Activated CD8-positive, alpha-beta memory T cell treated with anti-CD3 and anti-CD28 coated beads for 4 hours (primary cell): ENCODE measurements at places on chromosomes 4 and X.

DNA sequence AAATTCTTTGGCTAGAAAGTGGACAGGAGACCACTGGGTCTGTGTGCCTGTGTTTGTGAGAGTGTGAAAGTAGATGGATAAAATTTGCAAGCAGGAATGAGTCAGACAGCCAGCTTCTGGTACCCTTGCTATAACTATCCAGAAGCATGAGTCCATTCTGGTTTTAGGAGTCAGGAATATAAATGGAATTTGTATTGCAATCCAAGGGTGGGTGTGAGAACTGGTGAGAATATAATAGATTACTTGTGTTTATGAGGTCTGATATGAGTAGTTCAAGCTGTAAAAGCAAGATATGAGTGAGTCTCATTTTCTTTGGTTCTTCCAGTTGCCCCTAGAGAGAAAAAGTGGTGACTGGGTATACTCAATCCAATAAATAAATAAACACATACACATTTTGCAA lies 212.7 kb upstream of the TAPT1 start:
- no peak for DNase-seq

DNA sequence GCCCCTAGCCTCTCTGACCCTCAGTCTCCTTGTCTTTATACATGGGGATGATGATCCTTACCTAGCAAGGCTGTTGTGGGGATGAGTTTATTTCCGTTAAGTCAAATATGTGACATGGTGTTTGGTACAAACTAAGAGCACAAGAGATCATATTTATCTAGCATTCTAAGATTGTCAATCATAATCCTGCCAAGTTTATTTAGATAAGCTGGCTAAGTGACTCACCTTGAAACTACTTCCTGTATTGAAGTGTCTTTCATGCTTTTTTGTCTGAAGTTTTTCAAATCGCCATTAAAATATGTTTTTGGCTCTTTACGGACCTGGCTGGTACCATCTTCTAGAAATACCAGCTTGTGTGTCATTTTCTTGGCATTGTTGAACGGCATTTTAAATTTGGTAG lies 30.7 kb downstream of the MAP7D3 start:
- DNase-seq, result no peak

DNA sequence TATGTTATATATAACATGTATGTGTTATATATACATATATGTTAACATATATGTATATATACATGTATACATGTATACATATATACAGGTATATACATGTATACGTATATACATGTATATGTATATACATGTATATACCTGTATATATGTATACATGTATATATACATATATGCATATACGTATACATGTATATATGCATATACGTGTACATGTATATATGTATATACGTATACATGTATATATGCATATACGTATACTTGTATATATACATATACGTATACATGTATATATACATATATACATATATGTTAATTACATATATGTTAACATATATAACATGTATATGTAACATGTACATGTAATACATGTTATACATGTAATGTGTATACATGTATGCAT lies 1077.3 kb upstream of the ADGRL3 start:
- DNase-seq, result no peak

DNA sequence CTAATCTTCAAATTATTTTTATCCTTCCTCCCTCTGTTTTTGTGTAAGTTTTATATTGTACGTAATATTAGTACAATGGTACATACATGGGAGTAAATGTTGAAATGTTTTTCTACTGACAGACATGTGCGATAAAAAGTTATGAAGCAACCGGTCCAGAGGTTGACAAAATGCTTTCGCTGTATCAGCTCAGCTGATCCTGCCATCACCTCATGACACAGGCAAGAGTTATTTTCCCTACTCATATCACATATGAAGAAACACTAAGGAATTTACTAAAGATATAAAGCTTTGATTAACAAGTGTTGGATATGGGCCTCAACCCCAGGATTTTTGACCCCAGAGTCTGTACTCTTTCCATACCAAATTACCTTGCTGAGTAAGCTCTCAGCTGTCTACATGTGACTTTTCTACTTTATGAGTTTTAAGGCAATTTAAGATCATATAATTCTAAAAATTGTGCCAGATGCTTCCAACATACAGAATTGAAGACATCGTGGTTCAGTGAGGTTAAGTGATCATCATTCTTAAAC lies 50.0 kb downstream of the CLCN5 start:
- DNase-seq, result no peak

DNA sequence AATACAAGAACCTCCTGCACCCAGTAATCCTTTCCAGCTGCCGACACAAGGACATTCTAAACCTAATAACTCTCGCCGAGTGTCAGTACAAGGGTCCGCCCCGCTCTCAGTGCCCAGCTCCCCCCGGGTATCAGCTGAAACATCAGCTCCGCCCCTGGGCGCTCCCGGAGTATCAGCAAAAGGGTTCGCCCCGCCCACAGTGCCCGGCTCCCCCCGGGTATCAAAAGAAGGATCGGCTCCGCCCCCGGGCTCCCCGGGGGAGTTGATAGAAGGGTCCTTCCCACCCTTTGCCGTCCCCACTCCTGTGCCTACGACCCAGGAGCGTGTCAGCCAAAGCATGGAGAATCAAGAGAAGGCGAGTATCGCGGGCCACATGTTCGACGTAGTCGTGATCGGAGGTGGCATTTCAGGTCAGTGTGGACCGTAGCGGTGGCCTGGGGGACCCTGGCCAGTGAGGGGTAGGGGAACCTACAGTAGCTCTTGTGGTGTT lies at the start of gene MAOA:
Gene MAOA (plus strand): TSS at position 295 of the 490 bp plus-strand sequence. CDS start 43 bp downstream, at position 338.
- no peak for DNase-seq

DNA sequence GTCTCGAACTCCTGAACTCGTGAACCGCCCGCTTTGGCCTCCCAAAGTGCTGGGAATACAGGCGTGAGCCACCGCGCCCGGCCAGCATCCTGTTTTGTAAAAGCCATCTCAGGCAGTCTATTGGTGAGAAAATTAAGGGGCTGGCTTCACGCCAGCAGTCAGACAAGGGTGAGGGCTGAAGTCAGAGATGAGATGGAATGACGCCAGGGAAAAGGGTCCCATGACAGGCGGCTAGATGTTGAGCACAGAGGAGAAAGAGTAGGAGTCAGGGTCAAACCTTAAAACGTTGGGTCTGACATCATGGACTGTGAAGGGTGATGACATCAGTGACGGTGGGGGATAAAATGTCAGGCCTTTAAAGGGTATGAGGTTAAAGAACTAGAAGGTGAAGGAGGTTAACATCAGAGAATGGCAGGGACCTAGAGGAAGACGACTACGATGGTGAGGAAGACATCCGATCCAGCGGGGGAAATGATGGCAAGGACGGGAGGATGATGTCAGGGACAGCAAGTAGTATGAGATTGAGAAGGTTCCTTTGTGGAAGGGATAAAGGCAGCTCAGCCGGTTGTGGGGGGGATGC lies 504 bp upstream of the RBM3 start:
- DNase-seq, result no peak

- no peak for DNase-seq
Measured at GRCh38 chrX:64152857-64153256, 52.7 kb downstream of the AMER1 start.

- DNase-seq, result no peak
Measured at GRCh38 chrX:153320555-153321184, 897 bp downstream of the PNMA6F start.

DNA sequence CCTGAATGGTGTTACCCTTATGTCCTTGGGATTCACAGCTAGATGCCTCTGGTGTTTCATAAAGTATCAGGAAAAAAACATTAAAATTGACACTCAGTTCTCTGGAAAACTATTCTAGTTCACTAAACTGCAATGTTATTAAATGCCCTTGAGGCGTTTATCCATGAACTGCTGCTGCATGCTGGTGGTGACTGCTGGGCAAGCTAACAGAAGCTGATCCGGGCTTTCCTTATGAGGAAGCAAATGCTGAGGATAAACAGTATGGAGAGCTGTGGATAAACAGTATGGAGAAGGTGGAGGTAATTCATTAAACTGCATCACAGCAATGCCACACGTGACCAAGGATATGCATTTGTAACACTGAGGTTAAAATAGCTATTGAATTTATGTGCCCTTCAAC lies 227.0 kb downstream of the NR3C2 start:
- no peak for DNase-seq

GRCh38 chr4:159791334-159791733 lies 688.5 kb downstream of the RAPGEF2 start:
- DNase-seq, result no peak

DNA sequence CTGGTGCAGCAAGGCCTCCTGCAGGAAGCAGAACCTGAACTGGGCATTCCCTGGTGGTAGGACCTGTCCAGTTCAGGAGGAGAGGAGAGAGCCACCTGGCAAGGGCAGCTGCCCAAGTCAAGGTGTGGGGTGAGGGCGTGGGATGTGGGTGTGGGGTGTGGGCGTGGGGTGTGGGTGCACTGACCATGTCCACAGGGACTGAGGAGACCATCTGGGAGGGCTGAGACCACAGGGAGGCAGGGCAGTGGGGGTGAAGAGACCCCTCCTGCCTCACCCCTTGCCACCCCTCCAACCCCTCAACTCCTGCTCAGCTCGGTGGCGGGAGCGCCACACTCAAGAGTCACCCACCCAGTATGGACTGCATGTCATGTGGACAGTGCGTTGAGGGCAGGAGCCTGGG lies 117.9 kb downstream of the CPZ start:
- DNase-seq, result no peak

GRCh38 chr4:1169171-1169671 lies 3.2 kb downstream of the SPON2 start:
- DNase-seq, result no peak

- no peak for DNase-seq
Measured at GRCh38 chr4:88350786-88351185, 27.9 kb upstream of the HERC6 start.

GRCh38 chrX:74230094-74230493 lies 73.9 kb upstream of the ZCCHC13 start:
- DNase-seq, result no peak

- no peak for DNase-seq
Measured at GRCh38 chr4:121688701-121689100, 8.1 kb downstream of the ANXA5 start.

GRCh38 chrX:28888416-28888815 lies 301.2 kb downstream of the IL1RAPL1 start:
- no peak for DNase-seq

DNA sequence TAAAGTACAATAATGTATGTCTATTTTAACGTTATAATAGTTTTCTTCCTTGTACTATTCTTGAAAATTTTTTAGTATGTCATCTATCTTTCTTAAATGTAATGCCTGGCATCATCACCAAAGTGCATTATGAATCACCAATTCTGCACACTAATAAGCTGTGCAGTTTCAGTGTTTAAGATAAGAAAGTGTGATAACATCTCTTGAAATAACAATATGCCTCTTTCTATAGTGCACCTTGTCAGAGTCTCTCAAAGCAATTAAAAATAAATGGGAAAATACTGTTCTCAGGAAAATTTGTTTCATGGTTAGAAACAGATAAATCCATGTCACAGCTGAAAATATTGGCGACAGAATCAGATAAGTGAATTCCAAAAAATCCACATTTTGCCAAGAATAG lies 457.4 kb upstream of the PCDH10 start:
- DNase-seq, result no peak

DNA sequence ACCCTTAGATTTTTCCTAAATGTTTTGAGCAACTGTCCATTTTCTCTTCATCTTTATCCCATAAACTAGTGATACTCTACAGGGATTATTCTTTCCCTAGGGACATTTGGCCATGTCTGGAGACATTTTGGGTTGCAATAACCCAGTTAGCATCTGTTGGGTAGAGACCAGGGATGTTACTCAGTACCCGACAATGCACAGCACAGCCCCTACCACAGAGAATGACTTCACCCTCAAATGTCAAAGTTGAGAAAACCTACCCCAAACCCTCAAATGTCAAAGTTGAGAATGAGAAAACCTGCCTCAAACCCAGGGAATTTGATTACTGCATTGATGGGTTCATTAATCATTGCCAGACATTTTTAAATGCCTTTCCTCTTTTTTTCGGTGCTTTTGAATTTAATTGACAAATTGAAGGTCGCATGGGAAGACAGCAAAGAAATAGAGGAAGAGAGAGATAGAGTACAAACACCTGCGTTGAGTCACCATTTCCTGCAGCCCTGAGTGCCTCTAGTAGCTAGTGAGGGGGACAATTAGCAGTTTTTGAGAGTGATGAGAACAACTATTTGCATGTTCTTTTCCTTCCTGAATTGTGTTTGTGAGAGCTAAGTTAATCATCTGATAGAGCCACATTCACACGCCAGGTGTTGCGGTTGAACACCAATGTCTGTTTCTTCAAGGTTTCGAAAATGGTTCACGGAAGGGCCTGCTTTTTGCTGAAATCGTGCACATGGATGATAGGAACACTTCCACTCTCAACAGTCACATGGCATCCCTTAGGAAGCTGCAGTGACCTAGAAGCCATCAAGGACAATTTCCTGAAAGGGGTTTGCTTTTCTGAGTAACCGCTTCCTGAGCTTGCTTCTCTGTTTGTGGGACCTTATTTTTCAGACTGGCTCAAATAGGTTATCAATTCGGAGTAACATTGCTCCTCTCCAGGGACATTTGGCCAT lies 203.9 kb upstream of the VCX3A start:
- DNase-seq, result no peak

- no peak for DNase-seq
Measured at GRCh38 chr4:108130955-108131354, 37.8 kb downstream of the LEF1 start.

DNA sequence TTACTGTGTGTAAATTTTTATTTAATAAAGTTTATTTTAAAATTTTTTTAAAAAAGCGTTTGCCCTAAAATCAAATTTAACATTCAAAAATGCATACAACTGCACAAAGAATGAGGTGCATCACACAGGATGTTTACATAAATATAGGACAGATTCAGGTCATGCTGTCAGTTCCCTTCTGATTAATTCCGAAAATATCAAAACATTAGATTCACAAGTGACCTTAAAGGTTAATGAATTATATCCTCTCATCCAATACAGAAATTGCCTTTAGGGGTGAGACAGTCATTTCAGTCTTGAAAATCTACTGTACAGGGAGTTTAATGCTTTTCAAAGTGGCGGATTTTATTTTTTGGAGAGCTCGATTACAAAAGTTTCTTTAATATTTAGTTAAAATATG lies 208.7 kb upstream of the FTHL17 start:
- no peak for DNase-seq

DNA sequence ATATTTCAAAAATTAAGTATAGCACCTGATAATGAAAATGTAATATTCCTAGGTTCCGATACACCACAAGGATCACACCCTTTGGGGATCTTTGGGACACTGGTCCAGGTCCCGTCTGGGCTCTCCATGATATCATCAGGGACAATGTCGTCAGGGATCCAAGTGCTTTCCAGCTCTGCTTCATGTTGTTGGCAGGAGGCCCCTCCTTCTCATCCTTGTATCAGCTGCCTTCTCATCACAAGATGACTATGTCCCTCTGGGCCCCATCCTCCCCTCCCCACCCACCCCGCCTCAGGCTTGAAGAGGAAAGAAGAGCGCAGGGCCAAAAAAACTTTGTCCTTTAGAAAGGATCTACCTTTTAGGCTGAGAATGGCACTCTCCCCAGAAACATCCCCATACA lies 128.3 kb upstream of the KLF3 start:
- DNase-seq, result no peak

- DNase-seq, result no peak
Measured at GRCh38 chrX:20664774-20665173, 398.1 kb upstream of the RPS6KA3 start.
